ENCODE measurements at places on chromosomes 6 and 20. TPM values are rescaled to one million over a fixed set of nuclear protein-coding genes. Genes with fewer than 3 reads are reported as not detected.

DNA sequence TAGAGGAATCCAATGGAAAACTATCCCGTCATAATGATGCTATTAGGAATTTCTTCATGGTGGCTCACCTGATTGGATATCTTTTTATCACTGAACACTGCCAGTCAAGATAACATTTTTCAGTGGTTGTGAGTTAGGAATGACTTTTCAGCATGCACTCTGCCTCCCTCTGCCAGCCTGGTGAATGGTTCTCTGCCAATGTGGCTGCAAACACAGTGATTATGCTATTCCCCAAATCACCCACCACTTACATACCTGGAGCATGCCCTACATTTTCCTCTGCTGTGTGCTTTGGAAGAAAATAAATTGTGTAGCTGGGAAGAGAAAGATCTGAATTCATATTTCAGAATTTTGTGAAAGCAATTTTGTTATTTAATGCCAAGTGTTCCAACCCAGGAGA is 102.6 kb upstream of the LAMP5 start:
- no peak for DNase-seq

DNA sequence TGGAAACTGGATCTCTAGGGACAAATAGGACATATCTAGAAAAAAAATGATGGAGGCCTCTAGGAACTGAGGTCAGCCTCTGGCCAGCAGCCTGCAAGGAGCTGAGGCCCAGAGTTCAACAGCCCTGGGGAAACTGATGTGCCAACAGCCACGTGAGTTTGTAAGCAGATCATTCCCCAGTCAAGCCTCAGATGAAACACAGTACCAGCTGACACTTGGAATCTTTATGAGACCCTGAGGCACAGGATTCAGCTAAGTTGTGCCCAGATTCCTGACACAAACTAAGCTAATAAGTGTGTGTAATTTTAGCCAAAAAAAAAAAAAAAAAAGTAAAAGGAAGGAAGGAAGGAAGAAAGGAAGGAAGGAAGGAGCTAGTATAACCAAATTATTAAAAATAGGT is 1059.8 kb upstream of the MAP3K7 start:
- no peak for DNase-seq

- DNase-seq = no peak
Measured at GRCh38 chr6:146092961-146093686, 64.3 kb downstream of the GRM1 start.

DNA sequence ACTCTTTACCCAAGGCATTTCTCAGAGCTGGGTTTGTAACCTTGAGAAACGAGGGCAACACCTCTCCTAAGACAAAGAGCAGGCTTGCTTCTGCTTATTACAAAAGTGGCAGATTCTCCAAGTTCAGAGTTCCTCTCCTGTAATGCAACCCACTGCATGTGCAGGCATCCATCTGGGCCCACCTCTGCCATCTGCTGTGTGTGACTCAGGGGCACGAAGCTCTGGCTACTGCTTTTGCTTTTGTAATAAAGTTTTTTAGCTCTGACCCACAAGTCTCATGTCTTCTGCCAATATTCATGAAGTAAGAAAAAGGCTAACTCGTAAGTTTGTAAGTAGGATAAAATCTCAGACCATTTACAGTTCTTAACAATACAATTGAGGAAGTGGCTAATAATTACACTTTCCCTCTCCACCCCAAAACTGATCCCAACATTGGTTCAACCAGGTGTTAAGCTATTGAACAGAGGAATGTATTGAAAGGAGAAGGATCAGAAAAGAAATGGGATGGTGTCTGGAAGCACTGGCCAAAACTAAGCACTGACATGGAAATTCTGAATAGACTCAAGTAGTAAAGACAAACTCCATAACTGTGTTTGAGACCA is 51.7 kb upstream of the SMLR1 start:
- no peak for DNase-seq

GRCh38 chr20:24565835-24566351 is 96.5 kb downstream of the SYNDIG1 start:
- DNase-seq = no peak

GRCh38 chr6:87848616-87849015 is 146.6 kb upstream of the AKIRIN2 start:
- DNase-seq = no peak

PTK7 gene
- total RNA-seq = 13.6 TPM

MROH8 gene
- 6.9 TPM for total RNA-seq

SLC13A3 gene
- total RNA-seq = 1.5 TPM

SRSF12 gene
- 1.5 TPM for total RNA-seq

HLA-DRB5 gene
- total RNA-seq = 118 TPM

C2 gene
- 60.8 TPM for total RNA-seq

DUSP15 gene
- 0.77 TPM for total RNA-seq

All from mesenteric fat pad (tissue), 1 donor.